NCI-H187 treated with DMSO at 0.1 percent for 48 hours (cell line): ENCODE measurements at places on chromosomes 3 and 15.

GRCh38 chr3:57855943-57856342 is 99.8 kb downstream of the SLMAP start:
- DNase-seq, result no peak

- DNase-seq, result no peak
Measured at GRCh38 chr3:178277605-178278004, 258.6 kb upstream of the KCNMB2 start.

DNA sequence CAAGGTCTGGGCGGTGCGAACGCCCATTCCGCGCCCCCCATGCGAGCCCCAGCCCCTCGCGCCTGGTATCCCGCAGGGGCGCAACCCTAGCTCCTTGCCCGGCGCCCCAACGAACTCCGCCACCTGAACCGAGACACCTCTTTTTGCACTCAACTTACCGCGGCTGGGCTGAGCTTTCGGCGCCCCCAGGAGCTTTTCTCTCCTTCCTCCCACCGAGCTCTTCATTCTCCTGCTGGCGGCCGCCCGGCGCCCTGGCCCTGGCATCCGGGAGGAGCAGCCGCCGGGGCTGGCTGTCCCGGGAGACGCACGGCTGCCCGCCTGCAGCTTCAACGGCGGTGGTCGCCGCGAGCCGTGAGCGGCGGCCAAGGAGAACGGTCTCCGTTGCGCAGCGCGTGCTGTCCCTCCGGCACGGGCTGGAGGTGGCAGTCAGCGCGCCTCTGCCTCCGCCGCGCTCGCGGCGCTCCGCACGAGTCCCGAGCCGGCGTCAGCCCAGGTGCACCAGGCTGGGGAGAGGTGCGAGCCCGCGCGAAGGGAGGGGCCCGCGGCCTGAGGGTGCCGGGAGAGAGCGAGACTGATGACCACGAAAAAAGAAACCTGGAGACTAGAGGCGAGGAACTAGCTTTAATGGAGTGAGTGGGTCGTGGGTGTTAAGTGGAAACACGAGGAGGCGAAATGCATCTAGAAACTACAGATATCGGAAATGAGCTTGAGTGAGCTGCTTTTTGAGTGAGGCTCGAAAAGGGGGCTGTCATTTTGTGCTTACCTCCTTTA is 621.5 kb upstream of the ZNF385D start:
- DNase-seq, result no peak

GRCh38 chr15:73082812-73083211 is 30.5 kb downstream of the NEO1 start:
- no peak for DNase-seq

- DNase-seq, result no peak
Measured at GRCh38 chr3:171497468-171497867, 37.3 kb upstream of the TNIK start.

DNA sequence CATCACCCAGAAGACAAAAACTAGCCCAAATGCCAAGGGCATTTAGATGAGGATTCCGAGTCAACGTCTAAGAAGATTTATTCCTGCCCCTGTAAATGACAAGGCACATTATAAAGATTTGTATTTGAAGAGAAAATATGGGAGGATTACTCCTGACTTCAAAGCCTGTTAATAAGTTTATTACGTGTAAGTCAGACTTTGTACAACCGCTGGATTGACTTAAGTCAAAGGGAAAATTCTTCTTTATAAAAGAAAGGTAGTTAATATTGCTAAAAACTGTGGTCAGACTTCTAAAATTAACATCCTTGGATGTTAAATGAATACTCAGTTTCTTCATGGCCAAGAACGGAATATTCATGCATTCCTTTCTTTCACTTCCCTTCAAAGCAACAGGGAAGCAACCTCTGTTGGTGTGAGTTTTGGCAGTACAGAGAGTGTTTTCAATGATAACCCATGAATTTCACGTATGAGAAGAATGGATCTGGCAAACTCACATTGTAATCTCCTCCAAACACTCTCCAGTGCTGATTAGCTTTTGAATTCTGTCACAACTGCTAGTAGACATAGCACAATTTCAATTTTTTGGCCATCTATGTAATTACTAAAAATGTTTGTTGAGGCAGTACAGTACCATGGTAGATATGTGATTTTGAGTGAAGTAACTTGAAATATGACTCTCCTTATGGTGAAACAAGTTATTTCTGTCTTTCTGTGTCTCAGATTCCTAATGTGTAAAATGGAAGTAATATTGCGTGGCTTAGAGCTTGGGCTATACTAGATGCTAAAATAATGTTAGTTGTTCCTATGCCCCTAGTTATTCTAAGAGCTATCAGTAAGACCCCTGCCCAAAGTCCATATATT is 62.0 kb downstream of the PLD1 start:
- no peak for DNase-seq

DNA sequence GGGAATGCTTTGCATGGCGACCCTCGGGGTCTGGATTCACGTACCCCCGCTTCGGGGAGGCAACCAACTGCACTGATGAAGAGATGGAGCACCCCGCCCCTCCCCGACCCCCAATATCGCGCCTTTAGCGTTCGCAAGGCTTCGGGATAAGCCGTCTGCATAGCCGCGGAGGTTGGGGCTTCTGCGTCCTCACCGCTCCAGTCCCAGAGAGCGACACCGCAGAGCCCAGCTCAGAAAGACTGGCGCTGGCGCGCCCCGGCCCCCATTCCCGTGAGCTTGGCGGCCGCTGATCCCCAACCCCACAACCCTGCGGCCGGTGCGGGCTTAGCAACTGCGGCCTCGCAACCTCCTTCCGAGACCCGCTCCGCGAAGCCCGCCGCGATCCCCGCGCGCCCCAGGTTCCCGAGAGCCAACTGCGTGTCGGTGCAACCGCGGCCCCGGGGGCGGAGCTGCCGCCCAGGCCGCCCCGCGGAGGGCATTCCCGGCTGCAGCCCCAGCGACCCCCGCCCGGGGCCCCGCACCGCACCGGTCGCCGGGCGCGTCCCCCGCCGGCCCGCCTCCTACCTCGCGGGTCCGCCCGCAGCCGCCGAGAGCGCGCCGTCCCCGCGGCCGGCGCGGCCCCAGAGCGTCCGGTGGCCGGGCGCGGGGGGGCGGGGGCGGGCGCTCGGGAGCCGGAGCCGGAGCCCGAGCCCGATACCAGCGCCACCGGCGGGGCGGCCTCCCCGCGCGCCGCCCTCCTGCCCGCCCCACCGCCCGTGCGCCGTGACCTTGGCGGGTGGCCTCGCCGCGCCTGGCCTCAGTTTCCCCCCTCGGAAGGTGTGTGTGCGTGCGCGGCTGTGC is 79.5 kb downstream of the IQSEC1 start:
- no peak for DNase-seq

- no peak for DNase-seq
Measured at GRCh38 chr3:105867712-105868430, 941 bp downstream of the CBLB start.

- no peak for DNase-seq
Measured at GRCh38 chr3:39255503-39256325, 24.1 kb downstream of the CX3CR1 start.

GRCh38 chr3:121710347-121710746 is 39.2 kb downstream of the GOLGB1 start:
- no peak for DNase-seq

GRCh38 chr3:10344147-10344943 is 23.4 kb upstream of the SEC13 start:
- no peak for DNase-seq

- no peak for DNase-seq
Measured at GRCh38 chr3:185065059-185065458, 87.8 kb downstream of the C3orf70 start.

GRCh38 chr15:36914466-36914865 is 185.9 kb downstream of the MEIS2 start:
- DNase-seq, result no peak

- DNase-seq, result no peak
Measured at GRCh38 chr3:167864552-167864874, 129.0 kb downstream of the SERPINI1 start.

DNA sequence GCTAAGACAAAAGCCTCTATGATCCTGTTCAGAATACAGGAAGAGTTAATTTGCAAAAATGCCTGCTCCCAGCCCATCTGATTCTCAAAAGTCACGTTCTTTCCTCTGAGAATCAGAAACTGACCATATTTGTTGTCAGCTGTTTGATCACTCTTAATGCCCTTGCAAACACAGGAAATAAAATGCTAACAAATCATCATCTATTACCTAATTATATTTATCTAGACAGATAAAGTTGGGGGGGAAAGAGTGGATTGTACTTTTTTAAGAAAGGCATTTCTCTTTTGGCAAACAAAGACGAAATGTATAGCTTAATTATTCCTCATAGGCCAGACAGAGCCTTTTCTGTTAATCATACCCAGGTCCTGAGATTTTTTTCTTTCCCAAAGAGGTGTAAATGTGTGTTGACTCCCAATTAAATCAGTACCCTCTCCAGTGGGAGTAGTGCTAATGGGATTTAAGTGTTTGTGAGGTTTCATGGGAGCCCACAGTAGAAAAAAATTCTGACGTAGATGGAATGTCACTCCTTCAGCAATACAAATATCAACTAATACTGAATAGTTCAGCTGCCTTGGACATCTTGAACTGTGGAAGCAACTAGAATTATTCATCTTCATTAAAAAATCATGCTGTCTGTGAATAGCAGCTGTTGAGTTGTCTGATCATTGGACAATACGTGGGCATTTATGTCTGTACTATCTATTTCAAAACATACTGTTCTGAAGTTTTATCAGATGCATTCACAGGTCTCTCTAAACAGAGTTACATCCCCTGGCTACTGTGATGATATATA is 22.5 kb upstream of the BNIP2 start:
- DNase-seq, result no peak

GRCh38 chr3:65597952-65598413 is 440.7 kb downstream of the MAGI1 start:
- DNase-seq, result no peak

GRCh38 chr3:187994221-187995042 is 159.5 kb upstream of the LPP start:
- DNase-seq, result no peak

DNA sequence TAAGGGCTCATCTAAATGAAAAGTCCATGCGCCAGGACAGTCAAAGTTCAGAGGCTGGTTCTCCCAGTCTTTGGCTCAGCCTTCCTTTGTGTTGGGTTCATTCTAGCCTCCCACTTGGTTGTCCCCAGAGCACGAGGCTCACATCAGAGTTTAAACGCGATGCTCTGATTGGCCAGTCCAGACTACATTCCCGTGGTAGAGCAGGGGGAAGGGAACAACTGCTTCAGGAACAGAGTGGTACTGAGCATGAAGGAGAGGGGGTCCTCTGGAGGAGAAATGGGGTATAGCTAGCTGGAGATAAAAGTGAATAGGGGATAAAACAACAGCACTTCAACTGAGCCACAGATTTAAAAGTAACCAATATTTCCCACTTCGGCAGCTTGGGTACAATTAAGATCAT is 32.2 kb downstream of the ANAPC13 start:
- DNase-seq, result no peak

DNA sequence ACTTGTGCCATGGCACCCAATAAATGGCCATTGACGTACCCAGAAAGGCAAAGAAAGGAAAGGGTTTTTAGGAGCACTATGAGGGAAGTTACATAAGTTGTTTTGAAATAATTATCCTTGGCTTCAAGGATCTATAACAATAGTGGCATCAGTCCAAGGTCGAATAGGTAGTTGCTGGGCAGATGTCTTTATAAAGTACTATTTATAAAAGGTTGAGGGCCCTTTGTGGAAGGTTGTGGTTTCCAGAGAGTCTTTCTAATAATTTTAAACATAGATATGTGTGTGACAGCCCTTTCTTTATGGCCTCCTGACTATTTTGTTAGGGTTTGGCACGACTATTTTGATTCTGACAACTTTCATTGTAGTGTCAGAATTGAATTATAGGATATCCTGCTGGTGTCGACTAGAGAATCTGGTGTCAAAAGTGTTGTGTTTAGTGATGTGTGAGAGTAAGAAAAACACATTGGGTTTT is 260.5 kb downstream of the PYDC2 start:
- no peak for DNase-seq

DNA sequence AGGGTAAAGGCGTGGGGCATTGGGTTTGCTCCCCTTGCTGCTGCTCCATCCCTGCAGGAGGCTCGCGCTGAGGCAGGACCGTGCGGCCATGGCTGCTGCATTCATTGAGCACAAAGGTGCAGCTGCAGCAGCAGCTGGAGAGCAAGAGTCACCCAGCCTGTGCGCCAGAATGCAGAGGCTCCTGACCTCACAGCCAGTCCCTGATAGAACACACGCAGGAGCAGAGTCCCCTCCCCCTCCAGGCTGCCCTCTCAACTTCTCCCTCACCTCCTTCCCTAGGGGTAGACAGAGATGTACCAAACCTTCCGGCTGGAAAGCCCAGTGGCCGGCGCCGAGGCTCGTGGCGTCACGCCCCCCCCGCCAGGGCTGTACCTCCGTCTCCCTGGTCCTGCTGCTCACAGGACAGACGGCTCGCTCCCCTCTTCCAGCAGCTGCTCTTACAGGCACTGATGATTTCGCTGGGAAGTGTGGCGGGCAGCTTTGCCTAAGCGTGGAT is 47.0 kb downstream of the PGPEP1L start:
- no peak for DNase-seq

GRCh38 chr3:184662187-184662586 is 49.7 kb downstream of the MAGEF1 start:
- DNase-seq, result no peak

- DNase-seq, result peak; percentile 49
Measured at GRCh38 chr15:59158701-59159034, 48.0 kb upstream of the LDHAL6B start.

DNA sequence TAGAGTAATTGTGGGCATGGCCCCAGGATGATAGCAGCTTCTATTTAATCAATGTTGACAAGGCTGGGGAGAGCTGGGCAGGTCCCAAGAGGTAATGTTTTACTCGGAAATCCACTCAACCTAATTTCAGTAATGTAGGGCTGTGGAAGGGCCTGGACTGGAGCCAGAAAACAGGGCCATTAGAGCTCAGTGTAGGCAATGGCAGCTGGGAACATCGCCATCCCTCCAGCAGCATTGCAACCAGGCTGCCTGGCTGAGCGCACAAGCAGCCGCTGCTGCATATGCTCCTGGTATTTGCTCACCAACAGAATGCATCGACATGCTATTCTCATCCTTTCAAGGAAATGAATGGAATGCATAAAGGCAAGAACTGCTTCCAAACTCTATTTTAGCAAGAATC is 90.0 kb downstream of the GAP43 start:
- DNase-seq, result peak; percentile 82

- DNase-seq, result peak; percentile 11
Measured at GRCh38 chr15:58957101-58957973, 23.9 kb upstream of the SLTM start.

DNA sequence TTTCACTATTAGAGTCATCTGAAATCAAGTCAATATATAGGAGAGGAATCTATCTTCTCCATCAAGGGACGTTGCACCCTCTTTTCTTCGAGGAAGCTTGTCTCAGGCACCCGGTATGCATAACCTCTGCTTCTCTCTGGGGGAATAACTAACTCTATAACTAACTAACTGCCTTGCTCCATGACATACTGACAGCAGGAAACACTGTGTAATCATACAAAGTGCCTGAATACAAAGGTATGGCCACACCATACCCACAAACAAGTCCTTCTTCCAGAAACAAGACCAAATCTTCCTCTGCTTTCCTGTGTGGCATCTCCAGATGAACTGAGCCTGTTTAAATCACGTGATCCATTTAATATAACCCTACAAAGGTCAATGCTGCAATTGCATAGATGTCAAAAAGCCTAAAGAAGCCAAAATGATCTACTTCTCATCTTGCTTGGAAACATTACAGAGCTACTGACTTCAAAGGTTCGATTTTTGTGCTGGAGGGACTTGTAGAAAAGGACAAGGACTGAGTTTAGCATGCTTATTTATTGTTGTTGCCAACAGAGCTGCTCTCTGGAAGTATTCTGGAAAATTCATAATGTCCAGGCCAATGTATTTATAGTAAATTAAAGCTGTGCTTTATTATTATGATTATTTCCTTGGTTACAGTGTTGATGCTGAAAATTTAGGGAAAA is 380.5 kb downstream of the FOXP1 start:
- DNase-seq, result no peak
